ENCODE measurements at places on chromosomes 13 and 19. TPM values are rescaled to one million over a fixed set of nuclear protein-coding genes. Genes with fewer than 3 reads are reported as not detected.

DNA sequence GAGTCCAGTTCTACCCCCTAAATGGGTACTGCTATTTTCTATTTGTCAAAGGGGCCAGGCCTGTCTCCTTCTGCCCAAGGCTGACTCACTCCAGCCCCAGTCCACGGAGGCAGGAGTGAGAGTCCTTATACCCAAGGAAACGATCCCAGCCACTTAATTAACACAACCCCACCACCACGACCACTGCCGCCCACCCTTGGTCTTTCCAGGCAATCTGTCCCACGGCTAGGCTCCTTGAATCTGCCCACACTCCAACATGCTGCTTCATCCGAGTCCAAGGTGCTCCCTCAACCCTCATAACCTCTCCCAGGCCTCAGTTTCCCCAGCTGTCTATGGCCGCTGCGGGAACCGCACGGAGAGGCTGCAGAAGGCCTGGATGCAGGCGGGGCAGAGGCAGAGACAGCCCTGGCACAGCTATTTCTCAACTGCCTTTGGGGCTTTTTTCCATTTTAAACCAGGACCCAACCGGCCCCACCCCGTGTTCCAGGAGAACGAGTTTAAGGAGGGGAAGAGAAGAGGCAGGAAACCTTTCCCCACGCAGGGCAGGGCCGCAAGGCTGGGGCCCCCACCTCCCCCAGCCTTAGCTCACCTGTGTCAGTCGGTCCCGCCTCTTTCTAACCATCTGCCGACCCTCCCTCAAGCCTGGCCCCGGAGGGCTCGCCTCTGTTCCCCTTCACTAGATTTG, 746 bp downstream of the RAB3D start:
- no peak for DNase-seq

Gene PLEKHA4
- total RNA-seq = 9.4 TPM

Gene POSTN
- 0.34 TPM for total RNA-seq

GRCh38 chr19:39405261-39405957, 1.2 kb upstream of the ZFP36 start:
- DNase-seq = no peak

Gene MYO16
- total RNA-seq = 22.0 TPM

Gene PRTN3
- total RNA-seq = not detected

Gene ZNF8
- 24.8 TPM for total RNA-seq

- no peak for DNase-seq
These were observed 136.5 kb downstream of the RAP2A start for GRCh38 chr13:97570442-97570841.

DNA sequence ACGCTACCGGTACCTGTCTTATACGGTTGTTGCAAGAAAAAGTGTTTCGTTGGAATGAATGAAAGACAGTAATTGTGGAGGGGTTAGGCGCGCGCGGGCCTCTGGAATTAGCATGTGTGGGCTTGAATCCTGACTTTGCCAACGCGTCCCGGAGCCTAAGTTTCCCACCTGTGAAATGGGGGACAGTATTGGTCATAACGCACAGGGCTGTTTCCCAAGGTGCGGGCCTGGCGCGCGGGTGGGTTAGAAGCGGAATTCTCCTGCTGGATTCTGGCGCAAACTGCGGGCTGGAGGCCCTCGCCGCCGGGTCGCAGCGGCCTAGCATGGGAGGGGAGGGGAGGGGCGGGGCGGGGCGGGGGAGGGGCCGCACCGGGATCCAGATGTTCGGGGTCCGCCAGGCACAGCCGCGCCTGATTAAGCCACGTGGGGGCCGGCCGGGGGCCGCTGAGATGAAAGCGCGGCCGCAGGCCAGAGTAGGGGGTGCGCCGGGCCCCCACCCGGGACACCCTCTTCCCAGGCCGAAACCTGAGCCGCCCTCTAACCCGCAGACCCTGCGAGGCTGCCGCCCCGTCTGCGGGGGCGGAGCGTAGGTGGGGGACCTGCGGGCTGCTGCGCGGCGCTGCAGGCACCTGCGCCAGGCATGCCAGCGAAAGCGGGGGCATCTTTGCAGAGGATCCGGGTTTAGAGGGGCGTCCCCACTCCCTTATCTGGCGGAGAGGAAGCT, 1.2 kb upstream of the TMEM59L start:
- no peak for DNase-seq

Gene ICAM4
- not detected for total RNA-seq

GRCh38 chr13:27117952-27118351, 53.7 kb downstream of the USP12 start:
- no peak for DNase-seq

DNA sequence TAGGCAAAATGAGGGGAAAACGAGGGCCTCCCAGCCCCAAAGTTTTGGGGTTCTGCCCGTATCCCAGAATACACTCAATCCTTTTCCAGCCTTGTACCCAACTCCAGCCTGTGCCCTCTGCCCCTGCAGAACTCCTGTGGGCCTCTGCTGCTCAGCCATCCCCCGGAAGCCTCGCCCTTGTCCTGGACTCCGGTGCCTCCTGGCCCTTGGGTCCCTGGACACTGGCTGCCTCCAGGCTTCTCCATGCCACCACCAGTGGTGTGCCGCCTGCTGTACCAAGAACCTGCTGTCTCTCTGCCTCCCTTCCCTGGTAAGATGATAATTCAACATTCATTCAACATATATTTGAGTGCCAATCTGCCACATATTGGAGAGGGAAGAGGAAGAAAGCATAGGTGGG, 3.8 kb downstream of the DMRTC2 start:
- no peak for DNase-seq

- DNase-seq = no peak
These were observed 6.4 kb upstream of the PEAK3 start for GRCh38 chr19:2288338-2288817.

DNA sequence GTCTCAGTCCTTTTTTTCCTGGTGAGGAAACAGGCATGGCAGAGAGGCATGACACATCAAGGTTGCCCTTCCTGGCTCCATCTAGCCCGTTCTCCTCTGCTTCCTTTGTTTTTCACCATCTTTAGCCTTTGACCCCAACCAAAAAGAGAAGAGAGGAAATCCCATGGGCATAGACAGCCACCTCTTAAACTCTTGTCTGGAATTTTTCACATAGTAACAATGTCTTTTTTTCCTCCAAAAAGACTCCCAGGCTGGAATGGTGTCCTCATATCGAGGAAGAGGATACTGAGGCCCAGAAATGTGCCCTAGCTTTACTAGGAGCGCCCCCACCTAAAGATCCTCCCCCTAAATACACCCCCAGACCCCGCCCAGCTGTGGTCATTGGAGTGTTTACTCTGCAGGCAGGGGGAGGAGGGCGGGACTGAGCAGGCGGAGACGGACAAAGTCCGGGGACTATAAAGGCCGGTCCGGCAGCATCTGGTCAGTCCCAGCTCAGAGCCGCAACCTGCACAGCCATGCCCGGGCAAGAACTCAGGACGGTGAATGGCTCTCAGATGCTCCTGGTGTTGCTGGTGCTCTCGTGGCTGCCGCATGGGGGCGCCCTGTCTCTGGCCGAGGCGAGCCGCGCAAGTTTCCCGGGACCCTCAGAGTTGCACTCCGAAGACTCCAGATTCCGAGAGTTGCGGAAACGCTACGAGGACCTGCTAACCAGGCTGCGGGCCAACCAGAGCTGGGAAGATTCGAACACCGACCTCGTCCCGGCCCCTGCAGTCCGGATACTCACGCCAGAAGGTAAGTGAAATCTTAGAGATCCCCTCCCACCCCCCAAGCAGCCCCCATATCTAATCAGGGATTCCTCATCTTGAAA, at the start of gene GDF15:
Gene GDF15 (plus strand): TSS at position 484 of the 868 bp plus-strand sequence. CDS start 32 bp downstream, at position 516.
- peak; percentile 58 for DNase-seq

Gene TGFB1
- 26.0 TPM for total RNA-seq

- DNase-seq = no peak
These were observed 76.0 kb downstream of the KCTD15 start for GRCh38 chr19:33872445-33873320.

Gene ZNF850
- total RNA-seq = 3.8 TPM

DNA sequence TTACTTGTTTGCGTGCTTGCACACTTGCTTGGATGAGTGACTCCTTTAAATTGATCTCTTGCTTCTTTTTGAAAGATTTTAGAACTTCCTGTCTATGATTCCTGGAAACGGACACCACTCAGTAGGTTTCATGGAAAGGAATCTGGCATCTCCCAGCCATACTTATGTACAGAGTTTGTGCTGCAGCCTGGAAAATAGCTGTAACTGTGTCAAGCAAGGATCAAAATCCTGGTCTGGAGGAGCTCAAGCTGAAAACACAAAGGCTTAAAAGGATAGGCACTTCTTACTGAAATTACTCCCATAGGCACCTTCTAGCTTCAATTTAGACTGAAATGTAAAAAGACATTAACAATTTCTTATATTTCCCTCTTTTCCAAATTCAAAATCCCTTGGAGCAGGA, 1.4 kb upstream of the FREM2 start:
- DNase-seq = no peak

- no peak for DNase-seq
These were observed 52.4 kb downstream of the TNFSF11 start for GRCh38 chr13:42626176-42626860.

GRCh38 chr13:52847682-52848432, 583 bp downstream of the PCDH8 start:
- DNase-seq = peak; percentile 48

DNA sequence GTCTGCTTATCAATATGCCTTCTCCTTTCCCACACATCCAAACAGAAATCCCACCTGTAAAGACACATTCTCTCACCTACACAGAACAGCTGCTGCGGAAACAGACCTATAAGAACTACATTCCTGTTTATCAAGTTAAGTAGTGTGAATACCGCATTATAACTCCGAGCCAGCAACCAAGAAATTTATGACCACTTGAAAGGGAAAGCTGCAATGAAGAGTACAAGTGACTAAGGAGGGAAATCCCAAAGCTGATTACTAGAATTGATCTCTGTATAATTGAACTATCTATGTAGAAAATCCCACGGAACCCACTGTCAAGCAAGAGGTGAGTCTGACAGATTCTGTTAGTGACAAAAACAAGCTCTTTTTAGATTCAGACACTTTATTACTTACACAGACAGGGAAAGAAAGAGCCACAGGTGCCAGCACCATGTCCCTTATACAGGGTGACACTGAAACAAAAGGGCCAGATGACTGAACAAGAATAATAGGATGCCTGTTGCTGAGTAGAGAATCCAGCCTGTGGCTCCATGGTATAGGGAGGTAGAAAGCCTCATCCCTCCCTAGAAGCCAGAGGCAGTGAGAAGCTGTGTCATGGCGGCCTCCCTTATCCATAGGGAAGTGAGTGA, 1.6 kb upstream of the IGFL4 start:
- DNase-seq = no peak

DNA sequence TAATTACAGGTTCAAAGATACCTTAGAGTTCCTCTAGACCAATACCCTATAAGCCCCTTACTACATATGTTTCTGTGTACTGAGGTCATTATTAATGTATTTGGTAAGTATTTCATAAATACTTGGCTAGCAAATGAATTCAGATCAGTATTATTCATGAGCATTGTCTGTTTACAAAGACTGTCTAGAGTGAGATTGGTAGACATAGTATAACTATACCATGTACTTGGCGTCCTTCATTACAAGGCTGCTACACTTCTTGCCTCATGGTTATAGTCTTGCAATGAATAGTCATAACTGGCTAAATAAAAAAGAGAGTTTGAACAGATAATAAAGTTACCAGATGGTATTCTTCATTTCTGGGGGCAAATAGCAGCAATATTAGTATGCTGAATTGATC, 12.1 kb downstream of the SETDB2 start:
- no peak for DNase-seq

Gene MYO1F
- 0.10 TPM for total RNA-seq

GRCh38 chr19:48872884-48873475, 759 bp downstream of the PPP1R15A start:
- DNase-seq = peak; percentile 58

DNA sequence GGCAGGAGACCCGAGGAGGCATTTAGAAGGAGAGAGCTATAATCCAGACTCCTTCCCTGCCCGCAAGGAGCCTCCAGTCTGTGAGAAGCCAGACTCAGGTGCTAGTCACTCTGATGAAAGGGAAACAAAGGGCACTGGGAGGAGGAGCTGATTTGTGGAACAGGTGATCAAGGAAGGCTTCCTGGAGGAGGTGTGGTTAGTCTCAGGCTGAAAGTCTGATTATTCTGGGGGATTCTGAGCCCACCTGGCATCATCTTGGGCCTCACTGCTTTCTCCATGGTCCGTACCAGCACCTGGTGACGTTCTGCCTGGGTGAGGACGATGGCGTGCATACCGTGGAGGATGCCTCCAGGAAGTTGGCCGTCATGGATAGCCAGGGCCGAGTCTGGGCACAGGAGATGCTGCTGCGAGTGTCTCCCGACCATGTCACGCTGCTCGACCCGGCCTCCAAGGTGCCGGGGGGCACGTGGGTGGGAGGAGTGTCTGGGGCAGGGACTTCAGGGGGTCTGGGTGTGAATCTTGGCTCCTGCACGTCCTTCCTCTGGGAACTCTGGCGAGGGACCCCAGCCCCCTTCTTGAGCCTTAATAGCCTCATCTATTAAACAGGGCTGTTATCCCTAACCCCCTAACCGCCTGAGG, 3.9 kb downstream of the EPS8L1 start:
- DNase-seq = no peak

- no peak for DNase-seq
These were observed 504.5 kb downstream of the FOXO1 start for GRCh38 chr13:40161931-40162330.

Gene ZNF135
- total RNA-seq = 16.6 TPM

Gene CHST8
- 235 TPM for total RNA-seq

Gene TMEM59L
- 92.3 TPM for total RNA-seq

- no peak for DNase-seq
These were observed 144.8 kb downstream of the FLT1 start for GRCh38 chr13:28349907-28350654.

Gene BRME1
- total RNA-seq = 4.6 TPM

Gene LILRA5
- not detected for total RNA-seq

Gene NDUFA11
- 193 TPM for total RNA-seq

GRCh38 chr13:27973961-27974662, 5.0 kb upstream of the CDX2 start:
- DNase-seq = no peak

DNA sequence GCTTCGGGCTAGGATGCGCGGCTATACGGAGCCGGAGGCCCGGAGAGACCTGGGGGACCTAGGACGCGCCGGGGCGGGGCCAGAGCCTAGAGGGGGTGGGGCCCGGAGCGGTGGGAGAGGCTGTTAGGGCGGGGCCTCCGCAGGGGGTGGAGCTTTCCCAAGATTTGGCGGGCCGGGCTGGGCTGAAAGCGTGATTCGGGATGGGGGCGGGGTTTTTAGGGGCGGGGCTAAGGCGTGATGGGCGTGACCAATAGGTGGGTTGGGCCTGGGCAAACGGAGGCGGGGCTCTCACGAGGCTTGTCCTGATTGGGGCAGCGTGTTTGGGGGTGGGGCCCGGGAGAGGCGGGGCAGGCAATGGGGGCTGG, 439 bp downstream of the RAB11B start:
- peak; percentile 98 for DNase-seq

Gene C1QTNF9B
- total RNA-seq = not detected

All from glutamatergic neuron (in vitro differentiated cells).